RWPE2 (cell line): ENCODE measurements at places on chromosomes 7 and 10.
A peak's percentile ranks its signal among the peaks of the same experiment; 100 is the strongest.

GRCh38 chr7:107091306-107091705 is 46.8 kb downstream of the PRKAR2B start:
- DNase-seq: no peak

DNA sequence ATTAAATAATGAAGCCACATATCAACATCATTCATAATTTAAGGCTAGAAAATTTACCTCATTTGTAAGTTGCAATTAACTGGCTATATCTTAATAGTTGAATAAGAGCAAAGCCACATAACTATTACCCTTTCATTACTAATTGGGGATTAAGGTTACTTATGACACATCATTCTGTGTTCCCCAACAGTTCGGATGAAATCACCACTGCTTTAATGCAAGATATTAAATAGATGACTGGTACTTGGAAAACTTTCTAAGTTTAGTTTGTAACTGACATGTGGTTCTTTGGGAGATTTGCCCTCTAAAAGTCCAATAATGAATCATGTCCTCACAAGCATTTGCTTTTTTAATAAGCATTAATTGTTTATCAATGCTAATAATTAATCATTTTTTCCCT is 109.1 kb downstream of the MTERF1 start:
- DNase-seq: no peak

GRCh38 chr10:10967029-10967428 is 50.6 kb upstream of the CELF2 start:
- DNase-seq: no peak

DNA sequence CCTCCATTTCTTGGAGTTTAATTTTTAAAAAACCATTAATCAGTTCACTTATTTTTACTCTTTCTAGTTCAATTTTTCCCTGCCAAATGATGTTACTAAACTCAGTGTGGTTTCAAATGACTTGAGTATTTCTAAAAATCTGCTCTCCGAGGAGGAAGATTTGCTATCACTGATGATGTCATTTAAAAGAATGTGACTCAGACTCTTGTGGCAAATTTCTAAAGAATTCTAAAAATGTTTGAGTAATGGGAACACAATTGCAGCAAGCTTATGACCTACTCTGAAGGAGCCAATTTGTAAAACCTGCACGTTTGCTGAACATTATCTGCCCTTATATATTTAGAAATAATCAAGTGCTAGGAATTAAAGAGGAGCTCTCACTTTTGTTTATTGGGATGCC is 88.6 kb downstream of the SPAG6 start:
- no peak for DNase-seq

GRCh38 chr7:114218283-114218682 is 196.3 kb upstream of the FOXP2 start:
- DNase-seq: no peak

DNA sequence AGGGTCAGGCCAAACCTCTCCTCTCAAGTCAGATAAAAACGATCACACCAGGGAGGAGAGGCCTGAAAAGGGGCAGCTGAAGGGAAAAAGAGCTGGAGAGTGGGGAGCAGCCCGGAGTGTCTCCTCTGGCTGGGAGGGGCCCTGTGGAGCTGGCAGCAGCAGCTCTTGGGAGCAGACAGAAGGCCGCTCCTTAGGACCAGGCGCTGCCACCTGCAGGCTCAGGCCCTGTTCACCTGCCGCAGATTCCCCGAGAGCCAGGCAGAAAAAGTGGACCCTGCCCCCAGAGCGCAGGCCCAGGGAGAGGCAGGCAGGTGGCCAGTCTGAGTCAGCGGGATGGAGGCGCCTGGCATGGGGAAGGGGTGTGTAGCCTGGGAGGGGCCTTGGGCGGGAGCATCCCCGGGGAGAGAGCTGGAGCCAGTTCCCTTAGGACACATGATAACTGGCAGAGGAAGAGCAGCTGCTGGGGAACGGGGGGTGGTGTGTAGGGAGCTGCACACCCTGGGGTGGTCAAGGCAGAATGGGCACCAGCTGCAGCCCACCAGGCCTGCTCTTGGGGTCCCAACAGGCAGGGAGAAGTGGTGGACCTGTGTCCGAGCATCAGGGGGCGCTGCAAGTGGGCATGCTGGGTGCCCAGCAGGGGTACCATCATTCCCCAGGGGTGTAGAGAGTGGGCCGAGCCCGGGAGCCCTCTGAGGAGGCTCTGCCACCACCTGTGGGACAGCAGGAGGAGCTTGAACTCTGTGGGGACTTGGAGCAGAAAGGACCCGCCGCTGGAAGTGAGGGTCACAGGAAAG is 177.2 kb upstream of the RHEB start:
- DNase-seq: peak; percentile 84

- DNase-seq: no peak
Measured at GRCh38 chr7:2701832-2702593, 14.0 kb downstream of the AMZ1 start.

- DNase-seq: no peak
Measured at GRCh38 chr7:96527133-96527827, 182.4 kb downstream of the SEM1 start.

DNA sequence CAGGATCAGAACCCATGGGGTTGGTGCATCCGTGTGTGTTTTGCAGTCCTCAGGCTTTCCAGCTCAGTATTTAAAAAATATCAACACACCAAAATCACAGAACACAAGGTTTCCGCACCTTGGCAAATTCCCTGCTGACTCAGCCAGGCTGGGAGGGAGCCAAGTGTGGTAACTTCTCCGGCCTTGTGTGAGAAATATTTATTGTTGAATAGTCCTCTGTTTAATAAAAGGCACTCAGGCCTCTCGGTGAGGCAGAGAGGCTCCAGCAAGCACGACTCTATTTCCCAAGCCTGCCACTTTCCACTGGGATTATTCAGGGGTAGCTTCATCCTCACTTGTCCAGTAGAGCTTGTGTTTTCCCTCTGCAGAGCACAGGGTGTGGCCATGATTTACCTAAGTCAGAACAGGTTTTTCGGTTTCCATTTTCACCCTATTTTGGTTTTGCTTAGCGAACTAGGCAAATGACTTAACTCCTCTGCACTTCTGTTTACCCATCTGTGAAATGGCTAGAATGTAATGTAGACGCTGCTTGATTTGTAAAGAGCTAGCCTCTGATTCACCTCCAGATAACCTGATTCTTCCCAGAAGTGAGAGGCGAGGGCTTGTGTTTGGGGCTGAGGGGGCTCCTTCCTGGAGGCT is 13.0 kb upstream of the CHST15 start:
- no peak for DNase-seq

- DNase-seq: no peak
Measured at GRCh38 chr7:100677308-100678267, 4.0 kb downstream of the GNB2 start.

- no peak for DNase-seq
Measured at GRCh38 chr7:122289426-122289825, 15.1 kb downstream of the FEZF1 start.

DNA sequence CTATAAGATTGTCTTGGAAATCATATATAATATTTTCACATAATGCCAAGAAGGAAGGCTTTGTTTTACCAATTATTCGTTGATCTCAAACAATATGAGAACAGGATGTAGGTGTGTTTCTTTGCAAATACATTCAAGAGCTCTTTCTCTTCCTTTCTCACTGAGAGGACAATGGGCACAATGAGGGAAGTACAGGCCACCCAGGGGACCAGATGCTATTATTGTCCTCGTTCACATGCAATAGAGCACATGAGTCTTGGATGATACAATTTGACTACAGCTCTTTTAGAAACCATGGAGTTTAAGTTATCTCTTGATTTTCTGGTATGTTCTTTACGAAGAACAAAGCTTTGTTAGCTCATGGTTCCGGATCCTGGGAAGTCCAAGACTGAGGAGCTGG is 323.7 kb upstream of the KLF6 start:
- no peak for DNase-seq

- DNase-seq: no peak
Measured at GRCh38 chr7:82319674-82320118, 123.9 kb downstream of the CACNA2D1 start.

- DNase-seq: no peak
Measured at GRCh38 chr10:97798958-97799610, 27.3 kb upstream of the SFRP5 start.

DNA sequence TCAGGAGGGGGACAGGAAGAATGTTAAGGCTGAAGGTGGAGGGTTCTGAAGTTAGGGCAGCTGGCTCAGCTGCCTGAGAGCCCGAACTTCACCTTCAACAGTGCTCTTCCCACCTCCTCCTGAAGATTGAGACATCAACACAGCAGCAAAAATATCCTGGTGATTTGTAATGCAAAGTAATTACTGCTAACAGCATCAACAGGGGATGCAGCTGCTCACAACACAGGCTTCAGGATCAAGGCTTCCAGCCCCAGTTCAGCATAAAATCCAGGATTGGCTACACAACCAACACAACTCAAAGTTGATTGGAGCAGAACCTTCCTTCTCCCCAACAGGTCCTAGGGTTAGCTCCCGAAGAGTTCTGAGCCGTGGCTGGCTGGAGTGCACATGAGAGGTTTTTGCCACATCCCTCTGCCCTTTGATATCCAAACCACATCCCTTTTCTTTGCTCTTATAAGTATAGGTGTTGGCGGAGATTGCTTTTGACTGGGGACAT is 242.4 kb downstream of the KIAA1217 start:
- no peak for DNase-seq

- DNase-seq: no peak
Measured at GRCh38 chr7:64869121-64869725, 33.9 kb upstream of the ZNF273 start.

DNA sequence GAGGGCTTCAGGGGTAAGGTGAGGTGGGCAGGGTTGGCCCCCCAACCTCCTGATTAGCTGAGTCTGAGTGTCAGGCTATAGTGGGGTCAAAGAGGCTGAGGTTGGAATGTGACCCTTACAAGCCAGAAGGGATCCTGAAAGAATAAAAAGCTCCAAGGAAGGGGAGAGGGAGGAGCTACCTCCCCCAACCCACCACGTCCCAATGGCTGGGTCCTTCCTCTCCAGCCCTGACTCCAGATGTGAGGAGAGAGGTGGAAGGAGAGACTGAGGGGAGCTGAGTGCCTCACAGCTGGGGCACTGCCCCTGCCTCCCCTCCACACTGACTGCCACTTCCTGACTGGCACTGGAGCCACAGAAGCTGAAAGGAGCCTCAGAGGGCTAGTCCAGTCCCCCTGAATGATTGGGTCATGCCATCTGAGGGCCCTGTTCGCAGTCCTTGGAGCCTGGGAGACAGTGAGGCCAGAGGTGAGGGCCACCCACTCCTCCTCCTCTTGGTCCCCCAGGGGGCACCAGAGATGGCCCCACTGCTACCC is 20.6 kb downstream of the IMPDH1 start:
- DNase-seq: no peak
